GM04503 (cell line): ENCODE measurements at places on chromosomes 2 and 18.

GRCh38 chr2:101569886-101570520, 95.1 kb upstream of the RFX8 start:
- no peak for DNase-seq

DNA sequence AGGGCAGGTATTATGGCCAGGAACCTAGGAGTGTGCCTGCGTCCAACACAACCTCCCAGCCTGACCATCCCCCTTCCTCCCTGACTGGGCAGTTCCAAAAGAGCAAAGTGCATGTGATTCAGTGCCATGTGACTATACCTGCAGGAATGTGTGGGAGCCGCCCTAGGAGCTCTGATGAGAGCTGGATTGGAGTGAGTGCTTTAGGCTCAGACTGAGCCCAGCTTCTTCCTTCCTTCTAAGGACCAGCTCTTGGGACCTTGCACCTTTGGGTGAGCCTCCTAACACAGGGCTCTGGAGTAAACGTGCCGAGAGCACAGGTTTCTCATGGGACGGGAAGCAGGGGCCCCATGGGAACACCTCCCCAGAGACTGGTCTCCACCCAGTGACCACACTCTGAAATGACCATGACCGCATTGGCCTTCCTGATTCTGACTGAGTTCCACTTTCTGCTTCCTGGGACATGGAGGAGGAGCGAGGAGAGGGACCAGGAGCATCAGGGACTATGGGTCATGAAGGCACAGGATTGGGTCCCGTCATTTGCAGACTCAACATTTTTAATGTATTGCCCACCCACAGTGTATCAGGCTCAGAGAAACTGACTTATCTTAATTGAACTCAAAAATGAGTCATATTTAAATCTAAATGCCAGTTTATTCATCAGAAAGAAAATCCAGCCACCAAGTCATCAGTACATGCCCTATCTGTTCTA, 87.8 kb upstream of the BCL2L11 start:
- DNase-seq, result no peak

DNA sequence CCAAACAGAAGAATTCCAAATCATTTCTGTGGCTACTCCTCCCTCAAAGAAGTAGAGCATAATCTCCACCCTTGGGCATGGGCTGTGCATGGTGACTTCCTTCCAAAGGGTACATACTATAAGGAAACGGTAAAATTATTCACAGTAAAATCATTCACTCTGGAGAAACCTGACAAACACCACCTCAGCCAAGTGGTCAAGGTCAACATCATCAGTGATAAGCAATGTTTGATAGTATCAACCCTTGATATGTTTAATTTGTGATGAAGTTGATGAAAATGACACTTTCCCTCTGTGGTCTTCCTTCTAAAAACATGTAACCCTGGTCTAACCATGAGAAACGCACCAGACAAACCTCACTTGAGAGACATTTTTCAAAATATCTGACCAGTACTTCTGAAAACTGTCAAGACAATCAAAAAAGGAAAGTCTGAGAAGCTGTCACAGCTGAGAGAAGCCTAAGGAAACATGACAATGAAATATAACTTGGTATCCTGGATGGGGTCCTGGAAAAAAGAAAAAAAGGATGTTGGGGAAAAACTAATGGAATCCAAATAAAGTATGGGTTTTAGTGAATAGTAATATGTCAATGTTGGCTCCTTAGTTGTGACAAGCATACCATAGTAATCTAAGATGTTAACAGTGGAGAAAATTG, 9.4 kb upstream of the TXNDC2 start:
- no peak for DNase-seq

DNA sequence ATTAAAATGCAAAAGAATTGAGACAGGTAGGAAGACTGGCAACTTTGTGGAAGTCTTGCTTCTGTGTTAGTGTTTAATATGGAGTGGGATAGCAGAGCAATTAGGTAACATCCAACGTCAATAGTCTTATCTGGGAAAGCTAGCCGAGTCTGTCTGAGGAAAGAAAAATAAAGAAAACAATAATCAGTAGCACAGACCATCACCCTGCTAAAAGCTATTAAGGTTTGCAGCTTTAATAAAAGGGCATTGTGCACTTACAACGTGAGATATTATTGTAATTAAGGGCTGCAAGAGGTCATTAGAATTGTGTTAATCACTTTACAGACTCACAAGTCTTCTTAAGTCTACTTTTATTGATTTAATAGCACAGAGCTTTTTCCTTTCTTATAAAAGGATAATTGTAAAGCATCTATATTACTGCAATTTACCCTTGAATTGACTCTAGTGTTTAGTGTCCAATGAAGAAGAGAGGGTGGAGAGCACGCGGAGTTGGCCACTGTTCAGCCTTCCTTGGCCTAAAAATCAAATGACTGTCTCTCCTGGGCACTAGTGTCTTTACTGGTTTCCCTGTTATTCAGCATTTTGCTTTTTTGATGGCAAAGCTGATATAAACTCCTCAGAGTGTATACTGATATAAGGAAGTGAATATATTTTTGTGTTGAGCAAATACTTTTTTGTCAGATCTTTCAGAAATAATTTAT, 2.0 kb downstream of the CDH7 start:
- no peak for DNase-seq

- DNase-seq, result no peak
These were observed 39.6 kb downstream of the RTTN start for GRCh38 chr18:70165936-70166335.

- DNase-seq, result no peak
These were observed 98.9 kb downstream of the CCDC148 start for GRCh38 chr2:158357699-158358098.

- DNase-seq, result peak; percentile 87
These were observed 61.3 kb downstream of the ALPK2 start for GRCh38 chr18:58567453-58568196.

DNA sequence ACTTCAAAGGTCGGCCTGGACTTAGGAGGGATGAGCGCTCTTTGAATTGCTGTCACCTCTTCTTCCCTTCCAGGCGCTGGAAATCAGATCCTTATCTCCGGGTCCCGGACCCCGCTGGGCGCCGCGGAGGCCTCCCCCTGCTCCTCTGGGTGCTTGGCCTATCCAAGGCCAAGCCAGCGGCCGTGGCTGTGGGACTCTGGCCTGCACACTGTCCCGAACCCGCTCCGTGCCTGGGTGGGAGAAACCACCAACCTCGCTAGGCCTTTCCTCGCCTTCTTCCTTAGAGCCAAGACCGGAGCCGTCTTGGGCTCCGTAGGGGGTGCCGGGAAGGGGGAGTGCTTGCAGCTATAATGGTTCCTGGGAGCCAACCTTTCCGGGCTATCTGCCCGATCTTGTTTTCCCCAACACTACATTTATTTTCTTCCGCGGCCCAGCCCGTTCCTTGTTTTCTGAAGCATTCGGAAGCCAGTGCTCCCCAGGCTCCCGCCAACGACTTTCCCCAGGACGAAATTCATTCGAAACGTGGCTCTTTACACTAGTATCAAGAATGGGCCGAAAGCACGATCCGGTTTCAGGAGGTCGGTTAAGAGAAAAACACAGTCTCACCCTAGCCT, 2.4 kb downstream of the OSR1 start:
- no peak for DNase-seq

GRCh38 chr2:153488072-153488471, 9.5 kb upstream of the RPRM start:
- DNase-seq, result no peak

- peak; percentile 61 for DNase-seq
These were observed 223.7 kb downstream of the ANKRD30B start for GRCh38 chr18:14971461-14972185.

GRCh38 chr2:130371723-130372054, 15.8 kb downstream of the PTPN18 start:
- no peak for DNase-seq

GRCh38 chr2:169093535-169093934, 24.2 kb downstream of the DHRS9 start:
- DNase-seq, result no peak
